Stimulated activated CD8-positive, alpha-beta memory T cell treated with anti-CD3 and anti-CD28 coated beads, Interleukin-7, amount 100 ng/mL, for 4 hours (primary cell): ENCODE measurements at places on chromosomes 12 and 14.

GRCh38 chr12:51846271-51846691 is 2.2 kb downstream of the FIGNL2 start:
- DNase-seq, result no peak

DNA sequence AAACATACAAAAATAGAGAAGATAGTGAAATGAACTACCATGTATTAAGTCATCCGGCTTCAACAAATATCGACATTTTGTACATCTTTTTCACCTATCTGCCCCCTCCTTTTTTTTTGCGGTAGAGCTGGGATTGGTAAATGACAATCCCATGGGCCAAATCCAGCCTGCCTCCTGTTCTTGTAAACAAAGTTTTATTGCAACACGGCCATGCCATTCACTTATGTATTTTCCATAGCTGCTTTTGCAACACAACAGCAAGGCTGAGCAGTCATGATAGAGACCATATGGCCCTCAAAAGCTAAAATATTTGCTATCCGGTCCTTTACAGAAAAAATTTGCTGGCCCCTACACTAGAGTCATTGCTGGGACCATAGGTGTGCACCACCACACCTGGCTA is 58.1 kb upstream of the PLEKHG3 start:
- DNase-seq, result no peak

- DNase-seq, result no peak
These were observed 742.2 kb downstream of the VRK1 start for GRCh38 chr14:97539411-97539795.

- DNase-seq, result no peak
These were observed 3.8 kb upstream of the DIO2 start for GRCh38 chr14:80215081-80215480.

DNA sequence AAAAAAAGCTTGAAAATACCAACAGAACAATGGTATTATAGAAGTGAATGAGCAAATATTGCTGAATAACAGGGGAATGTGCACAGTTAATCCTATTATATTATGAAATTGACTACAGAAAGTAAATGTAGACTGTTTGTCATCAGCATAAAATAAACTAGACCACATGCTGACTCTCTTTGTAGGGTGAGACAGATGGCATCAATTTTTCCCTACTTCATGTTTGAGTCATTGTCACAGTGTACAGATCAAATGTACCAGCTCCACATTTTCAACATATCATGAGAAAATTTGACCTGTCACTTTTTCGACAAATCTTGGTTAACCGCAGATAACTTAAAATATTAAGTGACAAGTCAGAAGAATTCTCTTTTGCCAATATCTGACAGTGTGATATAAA is 421.0 kb downstream of the RPL10L start:
- no peak for DNase-seq

- no peak for DNase-seq
These were observed 127.7 kb downstream of the ZFP36L1 start for GRCh38 chr14:68665131-68665530.

- DNase-seq, result no peak
These were observed 38.9 kb upstream of the DICER1 start for GRCh38 chr14:95196268-95196667.

DNA sequence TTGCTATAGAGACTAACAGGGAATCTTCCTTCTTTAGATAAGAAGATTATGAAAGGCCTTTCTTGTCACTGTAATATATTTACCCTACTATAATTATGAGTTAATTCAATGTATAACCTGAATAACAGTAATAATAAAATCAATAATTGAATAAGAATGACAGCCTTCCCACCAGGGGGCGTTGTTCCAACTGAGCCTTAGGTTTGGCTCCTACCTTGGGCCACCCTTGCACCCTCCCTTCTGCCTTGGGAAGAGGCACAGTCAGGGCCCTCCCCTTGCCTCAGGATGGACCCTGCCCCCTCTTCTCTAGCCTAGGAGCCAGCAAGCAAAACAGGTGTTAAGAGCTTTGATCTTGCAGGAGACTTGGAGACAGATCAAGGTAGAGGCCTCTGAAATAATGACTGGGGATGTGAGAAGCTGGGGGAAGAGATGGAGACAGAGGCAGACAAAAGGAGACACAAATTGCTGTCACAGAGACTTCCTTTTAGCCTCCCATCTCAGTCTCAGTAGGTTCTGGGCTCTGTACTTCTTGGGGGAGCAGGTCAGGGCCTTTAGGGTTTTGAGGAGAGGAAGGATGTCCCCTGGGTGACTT is 40.1 kb upstream of the CISTR start:
- no peak for DNase-seq

- no peak for DNase-seq
These were observed 40.0 kb upstream of the RHOJ start for GRCh38 chr14:63164108-63164683.

GRCh38 chr12:49187184-49187583 is 1.7 kb downstream of the TUBA1A start:
- DNase-seq, result no peak

DNA sequence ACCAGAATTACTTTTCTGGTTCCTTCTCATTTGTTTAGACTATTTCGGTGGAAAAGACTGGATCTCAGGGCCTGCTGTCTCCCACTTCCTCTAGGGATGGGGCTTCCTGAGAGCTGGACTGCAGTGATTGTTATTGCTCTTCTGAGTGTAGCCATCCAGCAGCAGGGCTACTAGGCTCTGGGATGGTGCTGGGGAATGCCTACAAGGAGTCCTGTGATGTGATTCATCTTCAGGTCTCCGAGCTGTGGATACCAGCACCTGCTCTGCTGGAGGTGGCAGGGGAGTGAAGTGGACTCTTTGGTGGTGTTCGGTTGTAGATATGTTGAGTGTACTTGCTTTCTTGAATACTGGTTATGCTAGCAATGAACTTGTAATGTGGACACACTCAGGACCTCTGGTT is 42.7 kb downstream of the AEBP2 start:
- DNase-seq, result no peak

DNA sequence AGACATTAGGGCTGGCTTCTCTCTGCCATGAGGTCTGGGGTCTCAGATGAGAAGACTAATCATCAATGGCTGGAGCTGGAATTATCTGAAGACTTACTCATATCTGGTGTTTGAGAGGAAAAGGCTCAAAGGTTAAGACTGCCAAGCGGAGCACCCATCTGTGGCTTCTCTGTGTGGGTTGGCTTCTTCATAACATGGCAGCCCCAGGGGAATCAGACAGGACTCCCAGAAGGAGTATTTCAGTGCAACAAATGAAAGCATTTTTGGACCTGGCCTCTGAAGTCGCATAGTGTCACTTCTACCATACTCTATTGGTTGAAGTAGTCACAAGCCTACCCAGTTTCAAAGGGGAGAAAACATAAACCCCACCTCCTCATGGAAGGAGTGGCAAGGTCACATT is 171.8 kb upstream of the KRR1 start:
- no peak for DNase-seq

GRCh38 chr12:108282676-108283075 is 56.4 kb downstream of the CMKLR1 start:
- no peak for DNase-seq

DNA sequence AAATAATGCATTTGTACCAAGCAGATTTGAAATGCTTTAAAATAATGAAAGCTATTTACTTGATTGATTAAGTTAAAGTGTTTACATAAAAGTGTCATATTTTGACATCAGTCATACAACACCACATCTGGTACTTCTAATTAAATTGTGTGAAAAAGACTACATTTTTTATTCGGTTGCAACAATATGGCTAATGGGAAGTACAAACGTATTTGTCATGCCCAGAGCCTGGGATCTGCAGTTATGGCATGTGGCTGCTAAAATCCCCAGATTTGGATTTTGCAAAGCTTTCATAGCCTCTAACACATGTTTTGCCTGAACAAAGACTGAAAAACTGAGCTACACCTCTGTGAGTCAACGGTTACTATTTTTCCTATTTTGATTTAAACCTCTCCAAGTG is 66.6 kb downstream of the LLPH start:
- no peak for DNase-seq

DNA sequence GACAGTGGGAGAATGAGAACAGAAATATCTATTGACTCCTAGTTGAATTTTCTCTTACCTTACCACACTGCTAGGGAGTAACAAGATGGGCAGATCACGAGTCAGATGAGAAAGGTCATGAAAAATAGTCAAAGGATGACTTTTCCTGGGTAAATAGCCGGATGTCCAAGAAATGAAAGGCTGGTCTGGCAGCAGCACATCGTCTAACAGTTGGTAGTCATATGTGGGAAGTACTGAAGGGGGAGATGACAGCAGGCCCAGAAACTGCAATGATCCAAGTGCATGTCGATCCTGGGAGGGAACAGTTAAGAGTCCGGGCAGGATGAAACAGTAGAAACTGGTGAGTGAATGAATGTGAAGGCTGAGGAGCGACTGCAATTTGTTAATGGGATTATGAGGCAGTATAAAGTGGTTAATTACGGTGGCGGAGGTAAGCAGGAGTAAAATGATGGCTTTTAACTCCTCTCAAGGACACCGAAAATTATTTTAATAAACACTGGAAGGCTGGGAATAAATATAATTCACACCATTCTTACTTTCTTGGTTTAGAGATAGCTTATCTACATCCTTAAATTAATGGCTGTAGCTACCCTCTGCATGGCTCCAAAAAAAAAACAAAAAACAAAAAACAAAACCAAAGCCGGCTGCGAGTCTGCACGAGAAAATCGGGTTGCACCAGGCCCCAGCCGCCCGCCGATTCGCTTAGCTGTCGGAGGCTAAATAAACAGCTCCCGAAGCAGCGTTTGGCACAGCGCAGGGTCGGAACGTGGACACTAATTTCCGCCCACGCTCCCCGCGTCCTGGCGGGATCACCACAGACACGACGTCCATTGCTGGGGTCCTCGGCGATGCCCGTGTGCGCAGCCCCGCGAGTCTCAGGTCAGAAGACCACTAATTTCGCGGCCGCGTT is 1.0 kb upstream of the ERC1 start:
- DNase-seq, result no peak
